Endodermal cell (in vitro differentiated cells): ENCODE measurements at places on chromosomes 3 and 15. TPM values are rescaled to one million over a fixed set of nuclear protein-coding genes. Genes with fewer than 3 reads are reported as not detected.

DNA sequence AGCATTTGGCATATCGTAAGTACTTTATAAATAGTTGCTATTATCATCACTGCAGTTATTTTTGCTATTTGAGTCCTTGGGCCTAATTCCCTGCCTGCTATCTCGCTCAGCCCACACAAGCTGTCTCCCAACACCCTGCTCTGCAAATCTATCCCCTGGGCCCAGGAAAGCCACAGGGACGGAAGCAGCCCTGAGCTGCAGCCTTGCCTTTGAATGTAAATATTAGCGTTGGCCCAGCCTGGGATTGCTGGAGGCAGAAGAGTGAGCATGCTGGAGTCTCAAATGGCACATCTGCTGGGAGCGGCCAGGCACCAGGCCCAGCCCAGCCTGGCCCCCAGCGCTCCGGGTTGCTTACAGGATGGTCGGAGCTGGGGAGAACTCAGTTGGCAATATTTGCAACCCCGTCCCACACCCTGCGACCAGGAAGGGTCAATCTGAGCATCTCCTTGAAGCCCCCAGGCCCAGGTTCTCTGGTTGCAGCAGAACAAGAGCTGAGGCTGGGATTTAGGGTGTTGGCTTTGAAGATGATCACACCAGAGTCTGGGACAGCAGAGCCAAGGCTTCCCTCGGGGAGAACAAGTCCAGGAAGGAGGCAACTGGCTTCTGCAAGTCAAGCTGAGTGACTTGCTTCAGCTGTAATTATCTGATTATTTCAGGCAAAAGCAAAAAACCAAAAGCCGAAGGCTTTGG, 529.6 kb downstream of the SHQ1 start:
- DNase-seq = no peak
- no peak overlapping the region for H3K27ac ChIP-seq
- peaks cover 4% of the 10 kb centered on the region for H3K27me3 ChIP-seq
- H3K36me3 ChIP-seq = no peaks in the 10 kb centered on the region

Gene COL6A5
- total RNA-seq = 0.02 TPM in 1 of 2 replicates, not detected in the other

Gene RHOV
- total RNA-seq = 2.8 to 4.5 TPM (median 3.2 TPM) in 3 replicates

GRCh38 chr3:25648107-25648535, 16.6 kb downstream of the TOP2B start:
- DNase-seq = peak; percentile 97
- H3K4me3 ChIP-seq = no peak overlapping the region
- no peaks in the 10 kb centered on the region for H3K27me3 ChIP-seq
- peak overlapping the region; percentile 25 for H3K27ac ChIP-seq
- peaks cover 35% of the 10 kb centered on the region for H3K36me3 ChIP-seq

- no peak overlapping the region for H3K4me3 ChIP-seq
- peaks cover 2% of the 10 kb centered on the region for H3K27me3 ChIP-seq
- no peak overlapping the region for H3K27ac ChIP-seq
- peaks cover 8% of the 10 kb centered on the region for H3K4me1 ChIP-seq
- no peaks in the 10 kb centered on the region for H3K36me3 ChIP-seq
Observed at GRCh38 chr3:12973827-12974226, 99.4 kb downstream of the IQSEC1 start.

DNA sequence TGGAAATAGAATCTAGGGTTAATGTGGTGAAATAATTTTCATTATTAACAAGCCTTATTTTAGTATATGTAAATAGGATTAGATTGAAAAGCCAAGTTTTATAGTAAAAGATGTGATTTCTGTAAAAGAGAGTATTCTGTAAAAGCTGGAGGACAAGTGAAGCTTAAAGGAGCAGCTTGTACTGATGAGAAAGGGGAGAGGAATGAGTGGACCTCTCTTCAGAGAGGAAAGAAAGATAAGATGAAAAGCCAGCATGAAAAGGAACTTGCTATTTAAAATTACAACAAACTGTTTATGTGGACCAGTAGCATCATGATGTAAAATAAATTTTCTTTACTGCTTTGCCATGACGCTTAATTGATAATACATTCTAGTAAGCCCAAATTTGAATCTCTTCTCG, 18.5 kb downstream of the ALCAM start:
- H3K27me3 ChIP-seq = no peaks in the 10 kb centered on the region
- DNase-seq = no peak
- no peaks in the 10 kb centered on the region for H3K4me1 ChIP-seq
- no peak overlapping the region for H3K27ac ChIP-seq
- no peak overlapping the region for H3K4me3 ChIP-seq

DNA sequence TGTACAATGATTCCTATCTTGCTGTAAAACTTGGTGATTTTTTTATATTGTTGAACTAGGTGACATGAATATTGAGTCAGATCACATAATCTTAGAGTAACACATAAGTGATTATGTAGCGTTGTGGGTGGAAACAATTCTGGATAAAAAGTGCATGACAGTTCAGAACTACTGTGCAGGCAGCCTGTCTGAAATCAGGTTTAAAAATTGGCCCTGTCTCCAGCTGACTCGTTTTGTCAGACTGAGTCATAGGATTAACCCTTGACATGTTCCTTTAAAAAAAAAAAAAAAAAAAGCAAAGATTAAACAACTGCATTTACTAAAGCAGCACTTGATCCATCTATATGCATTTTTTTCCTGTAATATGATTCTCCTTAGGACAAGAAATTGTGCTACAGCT, 160.0 kb upstream of the CGNL1 start:
- no peak overlapping the region for H3K4me3 ChIP-seq
- peak overlapping the region; percentile 3 for H3K27ac ChIP-seq
- no peaks in the 10 kb centered on the region for H3K36me3 ChIP-seq
- H3K27me3 ChIP-seq = no peaks in the 10 kb centered on the region
- peaks cover 6% of the 10 kb centered on the region for H3K4me1 ChIP-seq
- no peak for DNase-seq

Gene SLC4A7
- total RNA-seq = 46.1 to 61.4 TPM (median 58.4 TPM) in 3 replicates

DNA sequence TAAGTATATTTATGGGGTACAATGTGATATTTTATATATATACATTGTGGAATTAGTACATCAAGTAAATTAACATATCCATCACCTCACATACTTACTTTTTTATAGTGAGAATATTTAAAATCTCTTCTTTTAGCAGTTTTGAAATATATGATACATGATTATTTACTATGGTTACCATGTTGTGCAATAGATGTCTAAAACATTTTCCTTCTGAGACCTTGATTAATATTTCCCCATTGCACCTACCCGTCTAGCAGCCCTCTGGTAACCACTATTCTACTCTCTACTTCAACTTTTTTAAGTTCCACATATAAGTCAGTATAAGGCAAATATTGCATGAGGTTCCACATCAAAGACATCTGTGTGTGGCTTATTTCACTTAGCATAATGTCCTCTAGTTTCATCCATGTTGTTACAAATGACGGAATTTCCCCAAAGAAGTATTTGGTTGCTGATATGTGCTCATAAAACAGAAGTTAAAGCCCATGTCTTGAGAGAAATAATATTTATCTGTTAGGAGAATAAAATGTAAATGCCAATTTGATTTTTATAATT, 29.6 kb upstream of the NFKBIZ start:
- H3K36me3 ChIP-seq = no peaks in the 10 kb centered on the region
- no peak overlapping the region for H3K4me3 ChIP-seq
- H3K27me3 ChIP-seq = no peaks in the 10 kb centered on the region
- H3K27ac ChIP-seq = no peak overlapping the region

- peaks cover 28% of the 10 kb centered on the region for H3K36me3 ChIP-seq
- no peak overlapping the region for H3K27ac ChIP-seq
- peak overlapping the region; percentile 88 for H3K4me3 ChIP-seq
- peak; percentile 97 for DNase-seq
- no peaks in the 10 kb centered on the region for H3K27me3 ChIP-seq
- H3K4me1 ChIP-seq = no peaks in the 10 kb centered on the region
Observed at GRCh38 chr15:90956274-90957030, 1.8 kb downstream of the RCCD1 start.

DNA sequence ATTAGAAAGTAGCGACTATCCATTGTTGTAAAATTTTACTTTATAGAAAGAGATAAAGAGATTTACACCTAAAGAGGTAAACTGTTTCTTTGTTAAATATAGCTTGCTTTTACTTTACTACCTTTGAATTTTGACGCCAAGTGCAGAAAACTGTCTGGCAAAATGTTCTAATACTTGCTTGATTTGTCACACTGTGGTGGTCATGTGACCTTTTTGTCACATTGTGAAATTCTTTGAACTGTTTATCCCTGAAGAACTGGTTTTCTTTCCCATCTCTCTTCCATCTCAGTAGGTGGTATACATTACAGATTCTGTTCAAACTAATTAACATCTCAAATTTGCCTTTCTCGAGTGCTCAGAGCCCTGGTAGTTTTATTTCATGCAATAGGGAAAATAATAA, 327.4 kb downstream of the NAALADL2 start:
- no peaks in the 10 kb centered on the region for H3K36me3 ChIP-seq
- H3K27ac ChIP-seq = no peak overlapping the region

Gene ATP10A
- total RNA-seq = 0.81 and 1.2 TPM in 2 replicates

Gene SLC12A1
- not detected in 3 replicates for total RNA-seq

Gene SLC22A14
- total RNA-seq = not detected in 2 replicates

GRCh38 chr3:36688815-36689214, 75.5 kb downstream of the DCLK3 start:
- DNase-seq = no peak
- no peaks in the 10 kb centered on the region for H3K27me3 ChIP-seq
- no peak overlapping the region for H3K4me3 ChIP-seq
- H3K36me3 ChIP-seq = no peaks in the 10 kb centered on the region
- no peak overlapping the region for H3K27ac ChIP-seq

Gene ISLR
- 0.23 TPM in 1 of 3 replicates, not detected in the others for total RNA-seq
